Activated CD4-positive, alpha-beta T cell treated with anti-CD3 and anti-CD28 coated beads, Interleukin-2, amount 10 ng/mL, durations not matched to agents 24 days and 14 days (primary cell): ENCODE measurements at places on chromosomes 12 and 14.

- no peak for DNase-seq
Observed at GRCh38 chr14:63523735-63524426, 19.3 kb downstream of the PPP2R5E start.

DNA sequence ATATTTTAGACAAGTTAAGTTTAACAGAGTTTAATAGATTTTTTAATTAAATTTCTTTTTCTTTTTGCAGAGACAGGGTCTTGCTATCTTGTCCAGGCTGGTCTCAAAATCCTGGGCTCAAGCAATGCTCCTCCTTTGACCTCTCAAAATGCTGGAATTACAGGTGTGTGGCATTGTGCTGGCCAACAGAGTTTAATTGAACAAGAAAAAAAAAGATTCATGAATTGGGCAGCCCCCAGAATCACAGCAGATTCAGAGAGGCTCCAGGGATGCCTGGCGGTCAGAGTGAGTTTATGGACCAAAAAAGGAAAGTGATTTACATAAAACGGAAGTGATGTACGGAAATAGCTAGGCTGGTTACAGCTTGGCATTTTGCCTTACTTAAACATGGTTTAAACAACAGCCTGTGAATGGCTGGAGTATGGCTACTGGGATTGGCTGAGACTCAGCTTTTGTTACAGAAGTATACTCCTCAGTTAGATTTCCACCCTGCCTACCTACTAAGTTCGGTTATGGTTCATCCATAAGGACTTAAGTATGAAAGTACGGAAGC is 14.5 kb upstream of the TESPA1 start:
- DNase-seq = no peak

DNA sequence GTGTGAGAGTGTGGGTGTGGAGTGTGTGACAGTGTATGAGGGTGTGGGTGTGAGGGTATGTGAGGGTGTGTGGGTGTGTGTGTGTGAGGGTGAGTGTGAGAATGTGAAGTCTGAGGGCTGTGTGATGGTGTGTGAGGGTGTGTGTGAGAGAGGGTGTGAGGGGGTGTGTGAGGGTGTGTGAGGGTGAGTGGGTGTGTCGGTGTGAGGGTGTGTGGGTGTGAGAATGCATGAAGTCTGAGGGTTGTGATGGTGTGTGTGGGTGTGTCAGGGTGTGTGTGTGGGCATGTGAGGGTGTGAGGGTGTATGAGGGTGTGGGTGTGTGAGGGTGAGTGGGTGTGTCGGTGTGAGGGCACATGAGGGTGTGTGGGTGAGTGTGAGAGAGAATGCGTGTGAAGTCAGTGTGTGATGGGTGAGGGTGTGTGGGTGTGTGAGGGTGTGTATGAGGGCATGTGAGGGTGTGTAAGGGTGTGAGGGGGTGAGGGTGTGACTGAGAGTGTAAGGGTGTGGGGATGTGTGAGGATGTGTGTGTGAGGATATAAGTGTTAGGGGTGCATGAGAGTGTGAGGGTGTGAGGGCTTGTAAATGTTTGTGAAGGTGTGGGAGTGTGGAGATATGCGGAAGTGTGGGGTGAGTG is 36.4 kb downstream of the TMEM121 start:
- DNase-seq = no peak

- no peak for DNase-seq
Observed at GRCh38 chr14:59919570-59920377, at the start of gene LRRC9. TSS of gene LRRC9 (plus strand) at chr14:59920144.

DNA sequence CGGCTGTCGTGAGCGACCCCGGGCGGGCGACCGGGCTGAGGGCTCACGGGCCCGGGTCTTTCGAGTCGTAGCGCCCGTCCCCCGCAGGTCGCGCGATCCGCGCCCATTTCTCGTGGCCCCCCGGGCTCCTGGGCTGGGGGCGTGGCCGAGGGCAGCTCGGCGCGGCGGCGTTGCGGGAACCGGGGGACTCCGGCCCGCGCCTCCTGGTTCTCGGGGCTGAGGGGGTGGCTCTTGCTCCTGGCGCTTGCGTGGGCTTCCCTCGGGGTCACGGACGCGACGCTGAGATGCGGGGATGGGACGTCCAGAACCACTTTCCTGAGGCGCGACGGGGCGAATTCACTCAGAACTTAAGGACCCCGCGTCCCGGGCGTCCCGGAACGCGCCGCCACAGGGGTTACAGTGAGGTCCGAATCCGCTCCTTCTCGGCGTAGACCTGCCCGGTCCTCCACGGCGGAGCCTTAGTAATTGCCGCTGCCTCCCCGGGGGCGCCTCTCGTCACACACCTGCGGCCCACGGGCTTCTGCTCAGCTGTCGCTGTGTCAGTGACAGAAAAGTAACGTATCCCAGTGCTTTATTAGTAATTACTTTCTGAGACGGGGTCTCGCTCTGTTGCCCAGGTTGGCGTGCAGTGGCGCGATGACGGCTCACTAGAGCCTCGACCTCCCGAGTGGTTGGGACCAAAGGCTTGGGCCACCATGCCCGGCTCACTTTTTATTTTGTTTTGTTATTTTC is 606 bp downstream of the EP400 start:
- DNase-seq = peak; percentile 83

DNA sequence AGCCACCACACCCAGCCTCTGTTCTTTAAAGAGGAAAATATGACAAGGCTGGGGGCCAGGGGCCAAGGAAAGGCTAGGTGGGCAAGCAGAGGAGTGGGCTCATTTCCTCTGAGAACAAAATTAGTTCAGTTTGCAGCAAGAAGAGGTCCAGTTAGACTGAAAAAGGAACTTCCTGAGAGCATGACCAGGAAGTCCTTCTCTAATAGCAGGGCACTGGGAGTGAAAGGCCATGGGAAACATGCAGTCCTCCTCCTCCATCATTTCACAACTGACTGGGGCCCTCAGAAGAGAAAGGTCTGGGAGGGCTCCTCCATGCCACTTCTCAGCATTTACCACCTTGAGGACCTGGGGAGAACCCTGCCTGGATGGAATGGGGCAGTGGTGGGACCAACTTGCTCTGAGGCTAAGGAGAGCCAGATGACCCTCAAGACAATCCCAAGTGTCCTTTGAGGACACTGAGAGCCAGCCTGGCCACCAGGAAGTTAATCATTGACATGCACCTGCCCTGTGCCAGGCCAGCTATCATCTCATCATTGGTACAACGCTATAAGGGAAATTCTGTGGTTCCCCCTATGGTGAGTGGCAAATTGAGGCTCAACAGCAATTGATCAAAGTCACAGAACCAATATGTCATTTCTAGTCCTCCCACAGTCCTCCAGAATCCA is 2.0 kb downstream of the AQP2 start:
- DNase-seq = no peak

DNA sequence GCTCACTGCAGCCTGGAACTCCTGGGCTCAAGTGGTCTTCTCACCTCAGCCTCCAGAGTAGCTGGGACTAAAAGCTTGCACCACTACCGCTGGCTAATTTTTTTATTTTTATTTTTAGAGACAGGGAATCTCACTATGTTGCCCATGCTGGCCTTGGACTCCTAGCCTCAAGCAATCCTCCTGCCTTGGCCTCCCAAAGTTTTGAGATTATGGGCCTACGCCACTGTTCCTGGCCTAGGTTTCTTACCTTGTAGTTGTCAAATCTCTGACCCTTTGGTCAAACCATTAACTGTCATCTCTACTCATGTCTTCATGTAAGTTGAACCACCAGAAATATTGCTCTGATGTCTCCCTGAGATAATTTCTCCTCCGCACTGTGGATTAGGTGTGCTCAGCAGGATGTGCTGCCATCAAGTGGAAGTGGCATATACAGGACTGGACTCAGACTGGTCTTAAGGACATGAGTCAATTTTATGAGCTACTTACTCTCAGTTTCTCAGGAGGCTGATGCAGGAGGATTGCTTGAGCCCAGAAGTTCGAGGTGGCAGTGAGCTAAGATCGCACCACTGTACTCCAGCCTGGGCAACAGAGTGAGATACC is 28.5 kb downstream of the ACTR6 start:
- no peak for DNase-seq

GRCh38 chr12:82517027-82517426 is 158.7 kb downstream of the METTL25 start:
- DNase-seq = no peak

DNA sequence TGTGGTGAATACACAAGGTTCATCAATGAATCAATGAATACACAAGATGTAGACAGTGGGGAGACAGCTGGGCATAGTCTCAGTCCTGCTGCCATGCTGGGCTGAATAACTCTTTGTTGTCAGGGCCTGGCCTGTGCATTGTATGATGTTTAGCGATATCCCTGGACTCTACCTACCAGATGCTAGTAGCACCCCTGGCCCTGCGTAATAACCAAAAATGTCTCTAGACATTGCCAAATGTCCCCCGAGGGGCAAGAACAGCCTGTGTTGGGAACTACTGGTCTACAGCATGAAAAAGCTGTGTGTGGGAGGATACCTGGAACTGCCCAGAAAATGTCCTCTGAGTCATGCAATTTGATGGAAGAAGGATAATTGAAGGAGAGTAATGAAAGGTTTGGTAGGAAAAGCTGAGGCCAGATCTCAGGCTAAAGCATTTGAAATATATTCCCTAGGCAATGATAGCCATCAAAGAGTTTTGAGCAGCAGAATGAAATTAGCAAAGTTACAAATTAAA is 128.2 kb downstream of the TMEM30B start:
- DNase-seq = no peak
